ENCODE measurements at places on chromosomes 3 and 15.

DNA sequence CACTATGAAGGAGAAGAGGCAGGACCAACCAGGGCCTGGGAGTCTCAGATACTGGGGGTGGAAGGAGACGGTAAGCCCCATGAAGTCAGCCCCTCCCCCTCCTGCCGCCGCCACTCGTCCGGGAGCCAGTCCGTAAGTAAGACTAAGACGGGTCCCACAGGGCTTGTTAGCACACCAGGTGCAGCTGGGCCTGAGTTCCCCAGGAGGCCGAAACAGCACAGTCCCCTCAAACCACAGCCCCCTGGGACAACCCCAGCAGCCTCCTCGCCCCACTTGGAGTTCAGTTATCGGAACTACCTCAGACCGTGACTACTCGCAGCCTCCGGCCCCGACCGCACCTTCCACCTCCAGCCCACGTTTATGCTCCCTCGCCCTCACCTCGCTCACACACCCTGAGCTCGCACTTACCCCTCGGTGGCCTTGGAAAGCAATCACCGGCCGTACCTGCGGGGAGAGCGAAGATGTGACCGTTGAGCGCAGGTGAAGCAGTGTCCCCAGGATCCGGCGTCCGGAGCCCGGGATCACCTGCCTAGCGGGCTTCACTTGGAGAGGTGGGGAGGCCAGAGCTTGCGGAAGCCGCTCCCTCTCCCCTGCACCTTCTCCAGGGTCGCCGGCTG is 557 bp downstream of the ELL3 start:
- peak; percentile 84 for DNase-seq

DNA sequence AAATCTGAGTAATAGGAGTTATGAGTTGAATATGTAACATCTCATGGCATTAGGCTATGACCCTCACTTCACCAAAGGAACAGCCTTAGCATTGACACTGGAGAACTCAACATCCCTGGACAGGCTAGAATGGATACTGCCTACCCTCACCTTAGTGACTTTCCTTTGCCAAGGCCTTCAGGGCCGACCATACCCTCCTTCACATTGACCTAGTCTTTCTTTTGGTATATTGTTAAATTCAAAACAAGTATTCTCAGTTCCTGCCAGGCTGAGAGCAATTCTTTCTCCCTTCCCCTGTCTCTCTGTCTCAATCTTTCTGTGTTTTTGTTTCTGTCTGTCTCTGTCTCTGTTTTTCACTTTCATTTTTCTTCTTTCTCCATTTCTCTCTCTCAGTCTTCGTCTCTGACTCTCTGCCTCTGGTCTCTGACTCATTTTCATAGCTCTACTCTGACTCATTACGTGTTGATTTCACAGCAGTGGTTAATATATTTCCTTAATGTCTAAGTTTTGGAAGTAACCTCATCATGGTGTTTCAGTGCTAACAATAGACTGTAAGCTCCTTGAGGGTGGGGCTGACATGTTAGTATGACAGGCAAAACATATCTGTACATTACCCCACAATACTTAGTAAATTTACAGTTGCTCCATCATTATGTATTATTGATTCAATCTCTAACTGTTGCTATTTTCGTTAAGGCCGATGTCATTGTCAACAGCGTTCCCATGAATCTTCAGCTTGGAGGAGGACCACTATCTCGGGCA is 32.5 kb downstream of the PARP15 start:
- no peak for DNase-seq

DNA sequence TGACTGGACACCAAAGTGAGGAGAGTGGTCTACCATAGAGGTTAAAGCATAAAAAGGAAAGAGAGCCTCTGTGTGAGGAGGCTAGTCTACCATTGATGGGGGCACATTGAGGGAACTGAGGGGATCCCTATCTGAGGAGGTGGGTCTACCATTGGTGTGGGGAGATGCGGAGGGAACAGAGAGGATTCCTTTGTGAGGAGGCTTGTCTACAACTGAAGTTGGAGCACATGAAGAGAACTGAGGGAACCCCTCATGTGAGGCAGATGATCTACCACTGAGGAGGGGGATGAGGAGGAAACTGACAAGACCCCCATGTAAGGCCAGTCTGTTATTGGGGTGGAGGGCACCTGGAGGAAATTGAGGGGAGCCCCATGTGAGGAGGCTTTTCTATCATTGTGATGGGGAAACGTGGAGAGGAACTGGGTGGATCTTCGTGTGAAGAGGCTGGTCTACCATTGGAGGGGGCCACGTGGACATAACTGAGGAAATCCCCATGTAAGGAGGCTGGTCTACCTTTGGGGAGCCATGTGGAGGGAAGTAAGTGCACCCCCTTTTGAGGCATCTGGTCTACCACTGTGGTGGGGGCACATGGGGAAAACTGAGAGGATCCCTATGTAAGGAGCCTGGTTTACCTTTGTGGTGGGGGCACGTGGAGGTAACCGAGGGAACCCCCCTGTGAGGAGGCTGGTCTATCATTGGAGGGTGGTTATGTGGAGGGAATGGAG is 160.1 kb downstream of the FBLN2 start:
- no peak for DNase-seq

DNA sequence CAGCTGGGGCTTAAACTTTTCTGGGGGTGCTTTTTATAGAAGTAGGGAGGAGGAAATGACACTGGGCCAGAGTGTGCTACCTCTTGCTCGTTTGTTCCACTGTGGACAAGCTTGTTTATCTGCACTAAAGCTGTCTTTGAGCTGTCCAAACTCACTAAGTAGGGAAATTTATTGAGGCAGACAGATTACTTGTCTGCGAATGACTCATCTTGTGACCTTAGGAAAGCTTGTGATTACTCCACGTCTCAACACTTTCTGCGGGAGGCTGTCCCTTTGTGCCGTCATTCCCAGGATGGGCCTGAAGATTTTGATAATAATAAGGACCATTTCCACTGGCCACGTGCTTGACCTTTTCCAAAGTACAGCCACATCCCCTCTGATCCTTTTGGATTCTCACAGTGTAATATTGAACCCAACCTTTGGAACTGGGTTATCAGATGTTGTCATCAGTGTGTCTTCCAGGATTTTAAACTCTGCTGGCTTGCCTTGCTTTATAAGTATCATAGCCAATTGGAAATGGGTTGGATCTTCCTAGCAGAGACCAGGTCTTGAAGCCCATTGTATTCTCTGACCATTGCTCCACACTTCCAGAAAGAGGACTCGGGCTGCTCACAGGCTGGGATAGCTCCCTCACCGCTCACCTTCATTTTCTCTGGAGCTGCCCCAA is 84.7 kb downstream of the AGBL1 start:
- DNase-seq, result no peak

- no peak for DNase-seq
Measured at GRCh38 chr3:160473221-160473620, 23.6 kb upstream of the TRIM59 start.

GRCh38 chr3:87437765-87438164 is 161.4 kb upstream of the POU1F1 start:
- no peak for DNase-seq

- DNase-seq, result no peak
Measured at GRCh38 chr3:194177141-194177540, 41.2 kb downstream of the HES1 start.

DNA sequence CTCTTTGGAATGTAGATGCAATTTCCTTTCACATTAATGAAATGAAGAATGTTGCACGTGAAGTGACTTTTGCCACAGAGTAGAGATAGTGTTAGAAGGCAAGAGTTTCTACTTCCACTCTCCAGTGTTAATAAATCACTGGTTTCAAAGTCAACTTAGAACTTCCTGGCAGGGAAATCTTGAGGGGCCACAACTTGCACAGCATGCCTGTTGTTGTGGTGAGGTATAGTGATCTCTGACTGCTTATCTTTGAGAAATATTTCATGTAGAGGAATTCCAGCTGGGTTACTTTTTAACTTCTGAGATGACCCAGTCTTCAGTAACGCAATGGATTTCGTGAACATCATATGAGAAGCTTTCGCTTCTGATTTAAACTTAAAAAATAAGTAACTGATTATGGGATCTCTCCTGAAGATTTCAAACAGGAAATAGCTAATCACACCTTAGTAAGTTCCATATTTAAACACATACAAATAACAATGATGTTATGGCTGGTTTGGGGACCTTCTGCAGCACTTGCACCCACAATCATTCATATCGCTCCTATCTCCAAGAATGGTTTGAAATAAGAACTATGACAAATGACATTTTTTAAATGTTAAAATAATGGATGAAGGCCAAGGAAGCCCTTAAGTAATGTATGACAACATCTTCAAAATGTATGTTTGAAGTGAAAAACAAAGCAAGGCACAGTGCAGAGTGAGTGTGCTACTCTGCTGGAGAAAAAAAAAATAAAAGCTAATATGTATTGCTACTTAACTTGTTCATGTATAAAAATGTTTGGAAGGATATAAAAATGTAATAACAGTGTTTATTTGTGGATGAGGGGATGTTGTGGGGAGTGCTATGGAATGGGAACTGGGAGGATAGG is 726.5 kb upstream of the NECTIN3 start:
- no peak for DNase-seq

DNA sequence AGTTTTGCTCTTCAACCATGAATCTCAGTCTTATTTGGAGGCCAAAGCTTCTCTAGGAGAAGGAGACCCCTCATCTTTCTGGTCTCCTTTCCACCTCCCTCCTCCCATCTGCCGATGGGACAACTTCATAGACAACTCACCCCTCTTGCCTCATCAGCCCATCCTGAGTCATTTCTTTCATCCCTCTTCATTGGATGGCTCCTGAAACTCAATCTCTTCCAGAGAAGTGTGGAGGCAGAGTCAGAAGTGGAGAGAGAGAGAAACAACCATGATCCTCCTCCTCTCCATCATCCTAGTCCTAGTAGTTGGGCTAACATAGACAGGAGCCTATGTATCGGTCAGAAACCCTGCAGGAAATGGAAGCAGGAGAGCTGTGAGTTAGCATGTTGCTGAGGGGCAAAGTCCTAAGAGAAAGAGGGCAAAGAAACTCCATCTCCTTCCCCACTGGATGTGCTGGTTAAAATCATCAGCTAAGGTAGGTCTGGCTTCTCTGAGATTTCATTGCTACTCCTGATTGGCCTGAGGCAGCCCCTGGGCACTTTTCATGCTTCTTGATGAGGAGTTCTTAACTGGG is 21.3 kb upstream of the HCN4 start:
- DNase-seq, result no peak

DNA sequence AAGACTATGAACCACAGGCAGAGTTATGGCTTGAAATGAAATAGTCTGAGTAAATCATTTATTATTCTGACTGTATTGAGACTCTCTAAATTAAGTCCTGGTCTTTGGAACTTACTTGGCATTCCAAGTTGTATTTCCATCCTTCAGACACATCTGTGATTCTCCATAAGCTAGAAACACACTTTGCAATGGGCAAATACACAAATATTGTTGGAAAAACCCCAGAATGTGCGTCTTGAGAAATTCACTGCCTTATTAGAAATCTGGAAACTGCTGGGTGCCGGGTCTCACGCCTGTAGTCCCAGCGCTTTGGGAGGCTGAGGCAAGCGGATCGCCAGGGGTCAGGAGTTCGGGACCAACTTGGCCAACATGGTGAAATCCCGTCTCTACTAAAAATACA is 87.8 kb downstream of the WWTR1 start:
- no peak for DNase-seq

DNA sequence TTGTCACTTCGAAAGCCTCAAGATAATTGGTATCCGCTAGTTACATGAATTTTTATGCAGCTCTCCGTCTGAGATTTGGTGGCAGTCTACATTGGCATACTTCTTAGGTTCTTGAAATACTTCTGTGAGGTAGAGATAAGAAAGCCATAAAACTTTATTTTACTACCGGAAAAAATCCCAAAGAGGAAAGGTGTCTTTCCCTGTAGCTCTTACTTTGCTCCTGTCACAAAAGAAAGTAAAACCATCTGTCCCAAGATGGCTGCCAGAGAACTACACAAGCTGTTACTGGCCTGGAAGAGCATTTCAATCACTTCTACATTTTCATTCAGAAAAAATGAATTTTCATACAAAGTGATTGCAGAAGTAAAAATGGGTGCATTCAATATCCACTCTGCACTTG is 214.8 kb upstream of the ST8SIA2 start:
- no peak for DNase-seq

- DNase-seq, result peak; percentile 38
Measured at GRCh38 chr3:100254168-100254777, 6.5 kb upstream of the TBC1D23 start.

- DNase-seq, result no peak
Measured at GRCh38 chr15:88028024-88028423, 228.5 kb downstream of the NTRK3 start.

GRCh38 chr3:123156276-123156995 is 45.3 kb upstream of the SEC22A start:
- DNase-seq, result no peak

GRCh38 chr15:66566963-66567531 is 1.2 kb upstream of the LCTL start:
- peak; percentile 64 for DNase-seq

DNA sequence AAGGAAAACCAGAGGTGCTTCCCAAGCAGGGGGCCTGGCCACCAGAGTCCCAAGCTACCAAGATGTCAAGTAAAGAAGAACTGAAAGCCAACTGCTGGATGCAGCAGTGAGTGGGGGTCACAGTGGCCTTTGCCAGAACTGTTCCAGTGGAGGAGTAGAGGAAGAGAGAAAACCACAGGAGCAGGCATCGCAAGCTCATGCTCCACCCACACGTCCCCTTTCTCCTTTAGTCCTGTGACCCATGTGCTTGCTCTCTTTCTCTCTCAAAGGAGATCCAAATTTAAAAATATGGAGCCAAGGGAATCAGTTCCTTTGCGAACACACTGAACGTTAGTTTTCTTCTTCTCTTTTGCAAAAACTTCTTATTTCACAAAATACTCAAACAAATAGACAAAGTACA is 12.4 kb upstream of the ABHD2 start:
- no peak for DNase-seq

- DNase-seq, result no peak
Measured at GRCh38 chr3:46866032-46866595, 2.9 kb upstream of the MYL3 start.

GRCh38 chr3:10930666-10931040 is 61.9 kb upstream of the SLC6A1 start:
- no peak for DNase-seq

GRCh38 chr3:37456270-37456708 is 281.9 kb upstream of the LRRFIP2 start:
- DNase-seq, result no peak

DNA sequence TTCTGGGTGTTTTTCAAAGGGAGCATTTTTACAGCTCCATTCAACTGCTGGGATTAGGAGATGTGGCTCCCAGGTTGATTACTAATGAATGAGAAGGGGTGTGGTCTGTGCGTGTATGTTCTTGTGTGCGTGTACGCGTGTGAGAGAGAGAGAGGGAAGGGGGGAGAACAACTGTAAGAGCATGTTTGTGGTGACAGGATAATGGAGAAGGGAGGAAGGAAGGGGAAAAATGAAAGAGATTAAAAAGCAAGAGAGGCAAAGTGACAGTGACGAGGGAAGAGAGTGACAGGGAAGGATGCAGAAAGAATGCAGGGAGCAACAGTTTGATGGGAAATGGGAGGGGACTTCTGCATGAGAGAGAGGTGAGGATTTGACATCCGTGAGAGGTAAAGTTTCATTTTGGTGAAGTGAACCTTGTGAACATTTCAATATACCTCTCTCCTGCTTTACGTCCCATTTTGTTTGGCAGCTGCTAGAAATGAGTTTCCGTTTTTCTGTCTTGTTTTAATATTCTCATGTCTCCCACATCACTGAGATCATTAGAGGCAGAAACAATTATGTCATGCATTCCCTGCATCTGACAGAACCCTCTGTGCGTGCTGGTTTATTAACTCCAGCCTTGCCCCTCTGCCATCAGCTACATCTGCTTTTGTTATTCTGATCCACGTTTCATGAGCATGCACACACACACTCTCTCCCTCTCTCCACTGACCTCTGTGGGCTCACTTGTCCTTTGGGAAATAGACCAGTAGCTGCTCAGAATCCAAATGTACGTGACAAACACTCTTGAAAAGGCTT is 161.6 kb downstream of the GAP43 start:
- no peak for DNase-seq

All from CD4-positive, alpha-beta T cell treated with Interleukin-4 for 1 hour (primary cell).